ENCODE measurements at places on chromosomes 6 and 20. TPM values are rescaled to one million over a fixed set of nuclear protein-coding genes. Genes with fewer than 3 reads are reported as not detected.

DNA sequence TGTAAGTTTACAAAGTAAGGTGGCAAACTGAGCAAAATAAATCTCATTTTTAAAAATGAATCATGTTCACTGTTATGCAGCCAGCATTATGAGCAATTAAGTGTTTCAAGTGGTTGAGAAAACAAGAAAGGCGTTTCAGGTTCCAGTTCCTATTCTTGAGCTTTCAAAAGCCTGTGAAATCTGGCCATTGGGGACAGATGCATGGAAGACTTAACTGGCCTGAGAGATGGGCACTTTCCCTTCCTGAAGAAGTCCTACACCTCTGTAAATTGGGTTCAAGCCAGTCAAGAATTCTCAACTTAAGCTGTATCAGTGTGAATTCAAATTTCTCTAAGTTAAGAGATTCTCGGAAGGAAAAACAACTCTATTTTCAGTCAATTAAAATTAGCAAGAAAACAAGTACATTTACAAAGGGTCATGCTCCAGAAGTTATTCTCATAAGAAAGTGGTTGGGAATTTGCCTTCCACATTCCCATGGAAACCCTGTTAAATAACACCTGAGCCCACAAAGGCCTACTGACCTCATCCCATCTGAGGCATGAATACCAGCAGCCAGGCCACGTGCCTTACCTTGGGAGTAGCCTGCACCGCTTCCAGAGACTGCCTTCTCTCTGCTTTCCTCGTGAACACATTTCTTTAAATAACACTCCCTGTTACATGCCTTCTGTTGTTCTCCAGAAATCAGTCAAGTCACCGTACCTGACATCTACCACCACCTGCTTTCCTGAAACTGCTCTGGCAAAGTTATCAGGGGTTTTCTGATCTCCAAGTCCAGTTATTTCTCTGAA is 19.4 kb downstream of the MAP3K5 start:
- H3K27ac ChIP-seq = no peak overlapping the region
- H3K27me3 ChIP-seq = peaks cover 1% of the 10 kb centered on the region
- no peak overlapping the region for H3K4me3 ChIP-seq
- DNase-seq = no peak
- peaks cover 5% of the 10 kb centered on the region for H3K36me3 ChIP-seq

DNA sequence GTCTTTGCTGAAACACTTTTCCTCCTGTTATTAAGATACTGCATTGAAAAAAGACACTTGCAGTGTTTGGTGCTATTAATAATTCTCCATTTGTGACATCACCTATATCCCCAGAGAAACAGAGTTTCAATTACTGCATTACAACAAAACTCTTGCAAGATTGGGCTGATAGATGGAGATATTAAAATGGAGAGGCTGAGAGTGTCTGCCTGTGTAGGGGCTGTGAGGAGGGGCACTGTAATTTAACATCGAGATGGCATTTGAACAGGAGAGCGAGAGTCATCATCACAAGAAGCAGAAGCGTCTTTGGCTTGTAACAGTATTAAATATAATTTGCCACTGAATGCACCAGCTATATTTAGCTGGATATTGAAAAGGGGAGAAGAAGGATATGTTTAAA is 316.5 kb downstream of the CDH26 start:
- no peak overlapping the region for H3K27ac ChIP-seq
- H3K4me1 ChIP-seq = peaks cover 18% of the 10 kb centered on the region
- no peaks in the 10 kb centered on the region for H3K36me3 ChIP-seq
- no peak for DNase-seq

DNA sequence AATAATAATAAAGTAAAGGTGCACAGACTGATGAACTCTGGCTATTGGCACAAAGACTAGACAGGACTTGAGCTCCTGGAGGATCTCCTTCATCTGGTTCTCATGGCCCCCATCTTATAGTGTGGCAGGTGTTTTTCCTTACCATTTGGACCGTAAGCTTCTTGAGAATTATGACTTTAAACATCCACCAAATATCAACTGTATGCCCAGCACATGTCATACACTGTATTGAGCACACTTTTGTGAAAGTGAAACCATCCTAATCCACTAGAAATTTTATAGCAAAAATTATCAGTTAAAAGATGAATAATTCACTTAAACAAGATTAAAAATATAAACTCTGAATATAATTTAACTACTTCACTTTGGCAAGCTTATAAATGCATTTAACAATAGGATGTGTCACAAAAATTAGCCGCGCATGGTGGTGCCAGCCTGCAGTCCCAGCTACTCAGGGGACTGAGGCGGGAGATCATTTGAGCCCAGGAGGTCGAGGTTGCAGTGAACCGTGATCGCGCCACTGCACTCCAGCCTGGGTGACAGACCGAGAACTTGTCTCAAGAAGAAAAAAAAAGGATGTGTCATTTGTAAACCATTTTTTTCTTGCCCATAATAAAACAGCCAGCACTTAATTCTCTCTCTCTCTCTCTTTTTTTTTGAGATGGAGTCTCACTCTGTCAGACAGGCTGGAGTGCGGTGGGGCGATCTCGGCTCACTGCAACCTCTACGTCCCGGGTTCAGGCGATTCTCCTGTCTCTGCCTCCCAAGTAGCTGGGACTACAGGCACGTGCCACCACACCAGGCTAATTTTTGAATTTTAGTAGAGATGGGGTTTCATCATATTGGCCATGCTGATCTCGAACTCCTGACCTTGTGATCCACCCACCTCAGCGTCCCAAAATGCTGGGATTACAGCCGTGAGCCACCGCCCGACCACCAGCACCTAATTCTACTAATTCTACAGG is 9.1 kb downstream of the HIVEP2 start:
- no peak for DNase-seq
- H3K4me3 ChIP-seq = no peak overlapping the region
- peaks cover 60% of the 10 kb centered on the region for H3K4me1 ChIP-seq
- no peaks in the 10 kb centered on the region for H3K27me3 ChIP-seq
- H3K27ac ChIP-seq = no peak overlapping the region

DNA sequence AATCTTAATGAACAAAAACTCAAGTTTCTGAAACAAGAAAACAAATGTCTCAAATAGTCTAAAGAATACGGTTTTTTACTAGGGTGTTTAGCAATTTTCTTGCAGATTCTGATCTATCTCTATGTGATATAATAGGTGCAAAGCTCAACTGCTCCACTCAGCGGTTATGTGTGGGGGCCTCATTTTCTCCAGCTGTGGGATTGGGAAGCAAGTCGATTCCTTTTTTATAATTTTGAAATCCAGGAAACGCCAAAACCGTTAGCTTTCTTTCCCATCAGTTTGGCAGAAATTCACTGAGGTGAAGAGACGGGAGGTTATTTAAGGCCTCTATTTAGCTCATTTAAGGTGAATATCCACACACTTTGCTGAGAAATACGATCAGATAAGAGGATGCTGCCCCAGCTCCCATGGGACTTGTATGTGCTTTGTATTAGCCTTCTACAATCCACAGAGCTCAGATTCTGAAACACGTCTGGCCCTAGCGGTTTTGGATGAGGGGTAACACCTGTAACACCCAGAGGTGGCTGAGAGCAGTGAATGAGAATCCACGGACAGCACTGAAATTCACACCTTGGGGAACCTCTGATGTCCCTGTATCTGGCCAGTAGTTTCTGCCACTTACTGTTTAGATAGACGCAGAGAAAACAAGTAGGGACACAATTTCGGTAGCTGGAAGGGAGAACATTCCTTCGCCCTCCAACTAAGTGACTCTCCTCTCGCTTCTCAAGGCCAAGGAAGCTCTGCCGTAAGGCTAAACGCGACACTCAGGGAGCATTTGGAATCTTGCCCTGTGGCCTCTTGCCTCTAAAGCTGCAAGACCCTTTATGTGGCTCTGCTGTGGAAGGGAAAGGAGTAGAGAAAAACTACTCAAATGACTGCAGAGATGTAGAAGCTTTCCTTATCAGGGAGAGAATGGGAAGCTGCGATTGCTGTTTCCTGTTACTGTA is 6.5 kb upstream of the BCAS4 start:
- peaks cover 2% of the 10 kb centered on the region for H3K27me3 ChIP-seq
- peak; percentile 77 for DNase-seq
- H3K4me3 ChIP-seq = peak overlapping the region; percentile 6
- H3K36me3 ChIP-seq = no peaks in the 10 kb centered on the region
- H3K4me1 ChIP-seq = peaks cover 45% of the 10 kb centered on the region
- H3K27ac ChIP-seq = peak overlapping the region; percentile 69

DNA sequence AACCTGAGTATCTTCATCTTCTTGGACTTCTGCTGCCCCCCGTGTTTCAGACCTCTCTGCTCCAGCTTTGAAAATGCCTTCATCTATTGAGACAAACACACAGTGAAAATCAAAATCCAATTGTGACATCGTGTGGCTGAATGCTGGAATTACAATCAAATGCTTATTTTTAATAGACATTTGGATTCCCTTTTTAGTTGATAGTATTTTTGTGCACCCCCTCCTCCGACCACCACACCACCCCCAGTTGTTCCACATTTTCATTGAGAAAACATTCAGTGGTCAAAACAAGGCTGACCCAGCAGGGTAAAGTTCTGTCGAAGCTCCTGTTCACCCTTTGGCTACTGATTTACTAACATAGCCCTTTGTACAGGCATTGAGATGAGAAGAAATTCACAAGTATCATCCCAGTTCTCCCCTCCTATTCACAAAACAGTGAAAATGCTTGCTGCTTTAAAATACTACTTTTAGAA is 79.0 kb downstream of the NRSN1 start:
- no peaks in the 10 kb centered on the region for H3K4me1 ChIP-seq
- H3K27ac ChIP-seq = no peak overlapping the region
- H3K27me3 ChIP-seq = peaks cover 2% of the 10 kb centered on the region
- peak; percentile 5 for DNase-seq

GRCh38 chr6:91132461-91132860 is 545.6 kb upstream of the MAP3K7 start:
- no peaks in the 10 kb centered on the region for H3K27me3 ChIP-seq
- no peak overlapping the region for H3K27ac ChIP-seq
- no peaks in the 10 kb centered on the region for H3K4me1 ChIP-seq
- no peak for DNase-seq
- H3K4me3 ChIP-seq = no peak overlapping the region
- no peaks in the 10 kb centered on the region for H3K36me3 ChIP-seq

GRCh38 chr20:14996883-14997672 is 659.7 kb upstream of the FLRT3 start:
- H3K27ac ChIP-seq = no peak overlapping the region
- H3K36me3 ChIP-seq = no peaks in the 10 kb centered on the region
- H3K27me3 ChIP-seq = no peaks in the 10 kb centered on the region
- no peak overlapping the region for H3K4me3 ChIP-seq
- no peak for DNase-seq

- peaks cover 38% of the 10 kb centered on the region for H3K27me3 ChIP-seq
- no peak for DNase-seq
- H3K36me3 ChIP-seq = no peaks in the 10 kb centered on the region
Observed at GRCh38 chr6:33081098-33081824, 5.5 kb downstream of the HLA-DPB1 start.

DNA sequence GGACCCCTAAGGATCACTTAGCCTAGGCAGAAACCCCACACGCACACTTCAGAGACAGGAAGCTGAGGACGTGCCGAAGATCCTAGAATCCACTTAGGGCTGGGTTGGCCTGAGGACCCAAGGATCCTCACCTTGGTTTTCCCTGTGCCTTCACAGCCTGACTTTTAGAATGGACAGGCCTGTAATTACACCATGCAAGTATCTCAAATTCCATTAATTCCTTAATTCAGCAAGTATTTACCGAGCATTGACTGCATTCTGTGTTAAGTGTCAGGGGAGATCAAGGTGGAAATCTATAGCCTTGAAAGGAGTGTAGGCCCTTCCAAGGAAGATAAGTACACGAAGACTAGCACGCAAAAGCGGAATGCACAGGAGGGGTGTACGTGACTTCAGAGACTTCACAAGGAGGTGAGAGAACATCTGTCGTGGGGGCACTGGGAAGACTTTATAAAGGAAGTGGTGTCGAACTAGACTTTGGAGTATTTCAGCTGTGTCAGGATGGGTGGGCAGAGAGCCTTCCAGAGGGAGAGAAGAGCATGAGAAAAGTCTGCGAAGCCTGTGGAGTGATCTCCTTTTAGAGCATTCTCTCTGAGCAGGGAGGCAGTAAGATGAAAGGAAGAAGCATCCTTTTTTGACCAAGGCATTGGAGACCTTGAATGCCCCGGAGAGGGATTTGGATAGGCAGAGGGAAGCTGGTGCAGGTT is 4.0 kb downstream of the DSP start:
- H3K36me3 ChIP-seq = no peaks in the 10 kb centered on the region
- DNase-seq = no peak
- H3K27me3 ChIP-seq = peaks cover 2% of the 10 kb centered on the region
- peaks cover 61% of the 10 kb centered on the region for H3K4me1 ChIP-seq
- H3K27ac ChIP-seq = peak overlapping the region; percentile 66

TGM2 gene
- total RNA-seq = 269 TPM

GRIK2 gene
- 25.9 TPM for total RNA-seq

MRPL14 gene
- total RNA-seq = 60.1 TPM

ZC3H12D gene
- total RNA-seq = 0.05 TPM

Data from HFFc6 (cell line).